Dermis microvascular lymphatic vessel endothelial cell (primary cell): ENCODE measurements at places on chromosomes 1 and 21. TPM values are rescaled to one million over a fixed set of nuclear protein-coding genes. Genes with fewer than 3 reads are reported as not detected.

DNA sequence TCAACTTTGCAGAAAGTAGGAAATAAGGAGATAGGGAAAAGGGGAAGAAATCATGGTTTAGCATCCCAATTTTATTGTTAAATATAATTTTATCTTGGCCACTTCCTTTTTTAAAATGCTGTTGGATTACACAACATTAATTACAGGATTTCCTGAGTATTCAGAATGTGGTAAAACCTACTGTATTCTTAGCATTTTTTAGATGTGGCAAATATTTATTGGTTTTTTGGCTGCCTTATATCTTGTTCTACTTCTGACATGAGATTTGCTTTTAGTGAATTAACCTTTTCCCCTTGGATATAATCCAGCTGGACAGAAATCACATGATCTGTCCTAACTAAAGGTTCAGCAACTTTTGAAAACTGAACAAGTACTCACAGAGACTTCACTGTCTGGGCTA, 104.9 kb downstream of the PTGS2 start:
- peak; percentile 23 for DNase-seq

The KCNT2 gene
- under 0.01 and 0.13 TPM in 2 replicates for total RNA-seq

DNA sequence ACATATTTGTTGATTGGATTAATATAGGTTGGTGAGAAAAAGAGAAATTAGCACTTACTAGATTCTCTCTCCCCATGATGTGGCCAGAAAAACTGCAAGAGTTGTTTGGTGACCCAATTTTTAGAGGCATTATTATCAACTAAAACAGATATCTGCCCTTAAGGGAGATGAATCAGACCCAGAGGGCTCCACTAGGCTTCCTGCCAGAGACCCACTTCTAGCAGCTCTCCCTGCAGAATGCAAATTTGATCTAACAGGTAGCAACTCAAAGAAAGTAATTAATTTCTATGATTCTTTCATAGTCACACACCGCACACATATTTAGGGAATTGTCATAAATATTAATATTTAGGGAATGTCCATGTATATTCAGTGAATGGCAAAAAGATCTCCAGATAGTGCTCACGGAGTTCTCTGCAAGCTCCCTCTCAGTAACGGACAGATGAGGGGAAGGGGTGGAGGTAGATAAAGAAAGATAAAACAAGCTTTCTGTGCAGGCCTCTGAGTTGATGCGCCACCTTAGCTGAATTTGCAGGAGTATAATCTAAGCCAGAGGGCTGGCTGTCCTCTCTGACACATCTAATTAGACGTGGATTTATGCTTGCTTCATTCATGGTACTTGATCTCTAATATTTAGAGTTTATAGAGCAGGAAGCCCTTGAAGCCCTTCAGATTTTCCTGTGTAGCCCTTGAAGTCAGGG, 84.1 kb upstream of the CCDC190 start:
- DNase-seq = no peak

- no peak for DNase-seq
These were observed 57.0 kb upstream of the NEK2 start for GRCh38 chr1:211732293-211732980.

- peak; percentile 98 for DNase-seq
These were observed 14.5 kb upstream of the ERRFI1 start for GRCh38 chr1:8040586-8040985.

GRCh38 chr1:16926491-16927073, 4.9 kb downstream of the CROCC start:
- DNase-seq = no peak

DNA sequence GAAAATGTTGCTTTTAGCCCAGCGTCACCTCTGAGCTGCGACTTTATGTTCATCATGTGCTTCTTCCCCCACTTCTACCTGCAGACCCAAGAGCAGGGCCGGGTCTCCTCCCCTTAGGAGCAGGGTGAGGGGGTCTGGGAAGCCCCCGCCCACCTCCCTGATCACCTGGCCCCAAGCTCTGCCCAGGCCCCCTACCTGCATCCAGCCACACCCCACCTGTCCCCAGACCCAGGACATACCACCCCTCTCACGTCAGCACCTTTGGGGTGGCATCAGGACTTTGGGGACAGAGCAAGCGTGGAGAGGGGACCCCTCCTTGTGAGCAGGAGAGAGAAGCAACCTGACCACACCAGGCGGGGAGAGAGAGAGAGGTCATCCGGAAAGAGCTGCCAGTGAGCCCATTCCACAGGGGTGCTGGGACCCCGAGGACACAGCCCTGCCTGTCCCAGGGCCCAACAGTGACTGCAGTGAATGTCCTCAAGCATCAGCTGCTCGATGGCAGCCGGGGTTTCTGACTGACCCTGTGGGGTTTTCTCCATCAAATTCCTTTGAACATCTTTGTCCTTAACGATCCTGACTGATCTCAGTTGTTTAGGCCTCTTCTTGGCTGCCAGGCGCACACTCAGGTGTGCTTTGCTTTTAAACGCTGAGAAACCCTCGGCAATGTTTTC, 42.8 kb upstream of the COL18A1 start:
- DNase-seq = no peak

GRCh38 chr1:206911064-206911663, 10.6 kb downstream of the FCMR start:
- peak; percentile 40 for DNase-seq

GRCh38 chr1:217389895-217390294, 241.0 kb downstream of the GPATCH2 start:
- no peak for DNase-seq

DNA sequence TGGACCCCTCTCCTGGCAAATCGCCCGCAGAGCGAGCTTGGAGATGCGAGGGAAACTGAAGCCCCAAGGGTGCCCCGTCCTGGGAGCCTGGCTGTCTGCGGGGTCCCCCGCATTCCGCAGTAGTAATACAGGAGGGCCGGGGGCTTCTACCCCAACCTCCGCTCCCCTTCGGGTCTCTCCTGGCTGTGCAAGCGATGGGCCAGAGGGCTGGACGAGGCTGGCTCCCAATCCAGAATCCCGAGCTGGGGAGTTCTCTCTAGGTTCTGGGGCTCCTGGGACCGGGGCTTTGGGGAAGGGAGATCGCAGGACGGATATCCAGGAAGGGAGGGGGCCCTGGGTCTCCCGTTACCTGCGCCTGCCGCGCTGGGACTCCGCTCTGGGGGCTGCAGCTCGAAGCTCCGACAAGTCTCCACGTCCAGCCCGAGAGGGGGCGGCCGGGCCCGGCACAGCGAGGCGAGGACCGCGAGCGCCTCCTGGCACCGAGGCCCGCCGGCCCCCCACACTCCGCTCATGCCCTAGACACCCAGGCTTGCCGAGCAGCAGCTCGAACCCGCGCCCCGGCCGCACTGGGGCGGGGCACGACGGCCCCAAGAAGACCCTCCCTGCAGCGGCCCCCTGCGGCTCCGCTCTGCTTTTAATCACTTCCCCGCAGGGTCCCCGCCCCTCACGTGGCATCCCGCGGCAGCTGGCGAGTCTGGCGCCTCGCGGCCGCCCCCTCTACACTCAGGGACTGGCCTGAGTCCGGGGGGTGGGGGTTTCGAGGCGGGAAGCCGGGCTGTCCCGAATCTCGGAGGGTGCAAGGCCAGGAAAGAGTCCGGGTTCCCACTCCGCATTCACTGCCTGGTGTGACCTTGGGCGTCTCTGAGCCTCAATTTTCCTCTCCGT, at the start of gene SYT6:
Gene SYT6 (minus strand): TSS at position 609 of the 885 bp plus-strand sequence. CDS start 97 bp downstream, at position 512.
- DNase-seq = no peak

GRCh38 chr1:112881742-112882127, 74.3 kb downstream of the SLC16A1 start:
- DNase-seq = no peak

The APOBEC4 gene
- total RNA-seq = not detected in 2 replicates

GRCh38 chr1:23492132-23492720, 8.2 kb upstream of the ASAP3 start:
- no peak for DNase-seq

GRCh38 chr1:162421258-162422164, 9.6 kb upstream of the SH2D1B start:
- DNase-seq = no peak

The CFAP74 gene
- total RNA-seq = not detected in 2 replicates

- DNase-seq = no peak
These were observed 21.4 kb downstream of the LIN9 start for GRCh38 chr1:226287587-226287986.
